ENCODE measurements at places on chromosomes 1 and 21. TPM values are rescaled to one million over a fixed set of nuclear protein-coding genes. Genes with fewer than 3 reads are reported as not detected.

DNA sequence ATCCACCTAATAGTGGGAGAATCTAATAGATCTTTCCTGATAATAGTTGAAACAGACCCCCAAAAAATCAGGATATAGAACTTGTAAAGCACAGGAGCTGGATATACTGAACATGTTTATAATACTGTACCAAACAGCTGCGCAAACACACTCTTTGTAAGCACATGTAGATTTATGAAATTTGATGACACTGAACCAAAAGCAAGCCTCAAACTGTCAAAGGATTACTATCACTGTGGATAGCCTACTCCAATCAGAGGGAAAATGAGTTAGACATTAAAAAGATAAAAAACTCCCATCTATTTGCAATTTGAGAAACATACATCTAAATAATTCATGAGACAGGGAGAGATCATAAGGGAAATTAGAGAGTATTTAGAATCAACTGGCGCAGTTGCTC lies 26.1 kb downstream of the RCAN3 start:
- DNase-seq = no peak

GRCh38 chr1:3049905-3050304 lies 19.1 kb upstream of the PRDM16 start:
- DNase-seq = no peak

DNA sequence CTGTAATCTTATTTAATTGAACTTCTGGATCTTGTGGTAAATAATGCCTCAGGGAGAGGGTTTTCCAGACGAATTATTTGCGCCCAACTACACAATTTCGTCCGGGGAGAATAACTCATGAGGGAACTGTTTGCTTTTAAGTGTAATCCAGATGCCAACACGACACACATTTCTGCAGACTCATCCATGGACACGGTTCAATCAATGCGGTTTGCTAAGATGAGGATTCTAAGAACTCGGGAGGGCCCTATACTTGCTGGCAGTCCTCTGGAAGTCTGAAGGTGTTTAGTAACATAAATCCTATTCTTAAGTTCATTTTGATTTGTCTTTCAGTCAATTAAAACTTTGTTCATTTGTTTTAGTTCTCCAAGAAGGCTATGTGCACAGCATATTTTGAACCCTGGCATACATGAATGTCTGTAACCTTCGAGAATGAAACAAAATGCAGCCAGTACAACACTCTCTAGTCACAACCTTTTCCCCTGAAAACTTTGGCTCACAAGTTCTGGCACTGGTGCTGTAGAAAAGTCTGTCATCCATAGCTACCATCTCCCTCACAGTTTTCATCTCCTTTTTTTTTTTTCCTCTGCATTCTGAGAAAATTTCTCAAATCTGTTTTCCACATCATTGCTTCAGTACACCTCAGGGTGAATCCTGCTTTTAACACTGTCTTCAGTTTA lies 38.8 kb downstream of the DIPK1A start:
- DNase-seq = no peak

GRCh38 chr1:32893198-32894018 lies 7.1 kb downstream of the HPCA start:
- peak; percentile 66 for DNase-seq

- no peak for DNase-seq
Measured at GRCh38 chr1:32741059-32741412, 38.5 kb upstream of the SYNC start.

- no peak for DNase-seq
Measured at GRCh38 chr1:213647864-213648650, 339.7 kb upstream of the PROX1 start.

- DNase-seq = no peak
Measured at GRCh38 chr1:155173478-155174323, at the start of gene TRIM46. TRIM46 (plus strand) TSS chr1:155173849; CDS start chr1:155173967, 118 bp downstream.

Gene SPRR1B
- polyA plus RNA-seq = not detected

GRCh38 chr1:234176000-234176399 lies 197.3 kb upstream of the COA6 start:
- DNase-seq = no peak

- DNase-seq = peak; percentile 17
Measured at GRCh38 chr1:53949023-53949990, 3.2 kb downstream of the LRRC42 start.

DNA sequence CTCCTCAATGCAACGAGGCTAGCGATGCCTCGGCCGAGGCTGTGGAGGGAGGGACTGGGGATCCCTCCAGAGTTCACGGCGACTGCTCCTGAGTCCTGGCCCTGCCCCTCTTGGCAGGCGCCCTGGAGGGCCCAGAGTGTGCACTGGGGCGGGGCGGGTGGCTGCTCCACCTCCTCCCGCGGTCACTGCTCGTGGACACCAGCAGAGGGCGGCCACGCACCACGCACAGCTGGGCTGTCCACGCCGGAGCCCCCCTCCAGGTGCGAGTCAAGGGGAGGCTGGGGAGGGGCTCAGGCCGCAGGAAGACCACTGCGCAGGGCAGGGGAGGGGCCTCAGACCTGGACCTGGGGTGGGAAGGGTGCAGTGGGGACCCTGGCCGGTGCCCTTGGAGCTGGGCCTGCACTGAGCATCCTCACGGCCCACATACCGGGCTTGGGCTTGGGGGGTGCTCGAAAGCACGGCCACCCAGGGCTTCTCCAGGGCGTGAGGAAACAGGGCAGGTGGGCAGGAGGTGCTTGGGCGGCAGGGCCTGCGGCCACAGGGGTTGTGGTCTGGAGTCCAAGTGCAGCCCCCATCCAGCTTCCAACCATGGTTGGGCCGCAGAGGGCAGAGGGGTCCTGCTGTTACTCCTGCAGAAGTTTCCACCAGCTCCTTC lies 20.6 kb upstream of the TTC34 start:
- DNase-seq = peak; percentile 34

DNA sequence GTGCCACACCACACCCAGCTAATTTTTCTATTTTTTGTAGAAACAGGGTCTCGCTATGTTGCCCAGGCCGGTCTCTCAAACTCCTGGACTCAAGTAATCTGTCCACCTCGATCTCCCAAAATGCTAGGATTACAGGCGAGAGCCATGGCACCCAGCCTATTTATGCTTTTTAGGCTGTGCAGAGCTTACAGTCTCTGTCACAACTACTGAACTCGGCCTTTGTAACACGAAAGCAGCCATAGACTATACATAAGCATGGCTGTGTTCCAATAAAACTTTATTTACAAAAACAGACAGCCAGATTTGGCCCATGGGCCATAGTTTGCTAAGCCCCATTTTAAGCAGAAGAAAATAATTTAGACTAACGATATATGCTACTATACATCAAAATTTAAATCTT lies 54.4 kb downstream of the NID1 start:
- peak; percentile 21 for DNase-seq

Gene BNIPL
- polyA plus RNA-seq = 0.55 TPM

Gene C4BPB
- 0.31 TPM for polyA plus RNA-seq

DNA sequence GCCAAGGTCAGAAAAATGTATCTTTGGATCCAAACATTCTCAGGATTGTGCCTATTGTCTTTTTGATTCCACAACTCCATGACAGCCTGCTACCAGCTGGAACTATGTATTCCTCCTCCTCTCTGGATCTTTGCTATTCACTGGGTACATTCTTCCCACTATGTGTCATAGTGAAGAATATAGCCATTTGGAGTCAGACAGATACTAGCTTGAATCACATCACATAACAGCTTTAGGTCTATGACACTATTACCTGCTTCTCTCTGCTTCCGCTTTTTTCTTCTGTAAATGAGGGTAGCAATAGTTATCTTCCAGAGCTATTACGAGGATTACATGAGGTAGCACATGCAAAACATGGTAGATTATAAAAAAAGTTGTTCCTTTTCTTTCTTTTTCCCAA lies 5.4 kb upstream of the EXO1 start:
- no peak for DNase-seq

DNA sequence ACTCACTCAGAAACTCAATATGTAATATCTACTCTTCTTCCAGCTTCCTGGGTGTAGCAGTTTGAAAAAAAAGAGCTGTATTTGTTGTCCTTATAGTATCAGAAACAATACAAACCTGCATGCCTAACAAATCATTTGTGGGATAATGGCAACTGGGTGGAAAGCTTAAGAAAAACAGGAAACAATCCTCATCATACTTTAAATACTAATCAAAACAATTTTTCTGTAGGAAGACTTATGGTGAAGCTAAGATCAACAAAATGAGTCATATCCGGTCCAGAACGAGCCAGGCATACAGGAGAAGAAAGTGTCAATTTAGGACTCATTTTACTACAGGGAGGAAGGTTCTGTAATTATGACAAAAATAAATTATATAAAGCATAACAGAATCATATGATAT lies 181.8 kb upstream of the ADGRL4 start:
- no peak for DNase-seq

GRCh38 chr21:36602735-36603134 lies 96.2 kb upstream of the SIM2 start:
- no peak for DNase-seq

GRCh38 chr1:25462732-25463131 lies 32.0 kb downstream of the MACO1 start:
- DNase-seq = no peak

Gene SLC6A9
- 2.6 TPM for polyA plus RNA-seq

Gene CD160
- polyA plus RNA-seq = 0.73 TPM

DNA sequence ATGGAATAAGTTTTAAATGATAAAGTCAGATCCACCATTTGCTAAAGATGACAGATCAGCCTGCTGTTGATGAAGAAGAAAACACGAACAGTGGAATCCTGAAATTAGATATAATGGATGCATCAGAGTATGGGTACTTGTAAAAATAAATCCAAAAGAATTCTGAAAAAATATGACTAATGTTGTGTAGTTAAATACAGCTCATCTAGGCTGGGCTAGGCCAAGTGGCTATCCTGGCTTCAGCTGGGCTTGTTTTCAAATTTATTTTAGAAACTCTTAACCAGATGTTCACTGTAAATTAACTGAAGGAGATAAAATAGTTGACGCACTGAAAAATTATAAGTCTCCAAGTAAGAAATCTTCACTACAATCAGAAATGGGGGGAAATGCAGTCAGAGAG lies 7.4 kb upstream of the RGS2 start:
- no peak for DNase-seq

Gene C8A
- polyA plus RNA-seq = not detected

DNA sequence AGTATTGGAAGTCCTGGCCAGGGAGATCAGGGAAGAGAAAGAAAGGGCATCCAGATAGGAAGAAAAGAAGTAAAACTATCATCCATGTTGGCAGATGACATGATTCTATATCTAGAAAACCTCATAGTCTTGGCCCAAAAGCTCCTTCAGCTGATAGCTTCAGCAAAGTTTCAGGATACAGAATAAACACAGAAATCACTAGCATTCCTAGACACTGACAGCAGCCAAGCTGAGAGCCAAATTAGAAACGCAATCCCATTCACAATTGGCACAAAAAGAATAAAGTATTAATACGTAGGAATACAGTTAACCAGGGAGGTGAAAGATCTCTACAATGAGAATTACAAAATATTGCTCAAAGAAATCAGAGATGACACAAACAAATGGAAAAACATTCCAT lies 44.6 kb downstream of the ZFYVE9 start:
- DNase-seq = no peak

DNA sequence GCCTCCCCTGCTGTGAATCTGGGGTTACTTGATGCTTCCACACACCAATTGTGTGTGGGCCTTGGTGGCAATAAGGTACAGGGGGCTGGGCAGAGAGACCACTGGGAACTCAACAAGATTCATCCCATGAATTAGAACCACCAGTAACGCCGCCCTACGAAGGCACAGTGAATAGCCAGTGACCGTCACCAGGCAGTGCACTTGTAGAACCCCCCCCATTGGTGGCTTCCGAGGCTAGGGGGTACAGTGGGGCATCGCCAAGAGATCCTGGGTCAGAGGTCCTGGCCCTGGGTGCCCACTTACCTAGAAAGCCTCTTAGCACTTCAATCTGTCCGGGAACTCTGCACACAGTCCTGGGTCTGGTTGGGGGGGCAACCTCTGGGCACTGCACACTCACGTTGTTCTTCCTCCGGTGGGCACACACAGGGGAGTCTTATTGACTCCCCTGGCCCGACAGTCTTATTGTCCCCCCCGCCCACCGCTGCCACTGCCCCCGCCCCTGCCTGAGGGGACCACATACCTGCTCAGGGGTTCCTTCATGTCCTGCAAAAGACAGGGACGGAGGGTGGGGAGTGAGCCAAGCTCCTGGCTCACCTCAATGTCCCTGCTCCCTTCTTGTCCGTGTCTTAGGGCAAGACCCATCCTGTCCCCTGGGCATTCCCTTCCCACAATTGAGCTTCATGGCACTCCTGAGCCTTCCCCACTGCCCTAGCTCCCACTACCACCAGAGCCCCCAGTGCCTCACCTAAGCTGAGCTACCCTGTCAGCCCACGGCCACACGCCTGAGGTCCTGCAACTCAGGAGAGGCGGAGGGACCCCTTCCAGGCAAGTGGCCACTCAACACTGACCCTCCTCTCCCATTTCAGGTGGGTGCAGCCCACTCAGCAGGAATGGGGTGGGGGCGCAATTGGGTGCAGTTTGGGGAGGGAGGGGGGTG lies 2.5 kb upstream of the TRIM11 start:
- DNase-seq = no peak

- DNase-seq = no peak
Measured at GRCh38 chr1:226100436-226101391, 38.2 kb downstream of the H3-3A start.

DNA sequence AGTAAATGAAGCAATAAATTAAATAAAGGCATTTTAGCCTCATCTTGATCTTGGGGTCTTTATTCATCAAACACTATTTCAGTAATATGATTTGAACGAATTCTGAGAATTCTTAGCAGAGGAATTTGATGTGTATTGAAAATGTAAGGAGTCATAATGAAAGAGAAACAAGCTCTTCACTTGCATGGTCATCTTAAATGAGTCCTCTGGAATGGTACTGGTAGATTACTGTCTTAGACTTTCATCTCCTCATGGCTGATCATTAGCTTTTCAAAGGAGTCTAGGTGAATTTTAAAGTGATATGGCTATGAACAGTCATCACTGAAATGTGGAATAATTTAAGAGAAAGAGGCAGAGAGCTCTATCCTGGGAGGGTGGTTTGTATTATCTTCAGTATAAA lies 30.0 kb downstream of the PRRC2C start:
- no peak for DNase-seq

GRCh38 chr21:36454093-36454531 lies 25.8 kb downstream of the CLDN14 start:
- DNase-seq = no peak

GRCh38 chr1:8201331-8201861 lies 116.5 kb upstream of the SLC45A1 start:
- no peak for DNase-seq

- no peak for DNase-seq
Measured at GRCh38 chr1:2407991-2408275, 4.4 kb downstream of the PEX10 start.

All from muscle of arm (tissue), 14 donors.